Uterus (tissue), 4 donors: ENCODE measurements at places on chromosomes 3 and 15.

DNA sequence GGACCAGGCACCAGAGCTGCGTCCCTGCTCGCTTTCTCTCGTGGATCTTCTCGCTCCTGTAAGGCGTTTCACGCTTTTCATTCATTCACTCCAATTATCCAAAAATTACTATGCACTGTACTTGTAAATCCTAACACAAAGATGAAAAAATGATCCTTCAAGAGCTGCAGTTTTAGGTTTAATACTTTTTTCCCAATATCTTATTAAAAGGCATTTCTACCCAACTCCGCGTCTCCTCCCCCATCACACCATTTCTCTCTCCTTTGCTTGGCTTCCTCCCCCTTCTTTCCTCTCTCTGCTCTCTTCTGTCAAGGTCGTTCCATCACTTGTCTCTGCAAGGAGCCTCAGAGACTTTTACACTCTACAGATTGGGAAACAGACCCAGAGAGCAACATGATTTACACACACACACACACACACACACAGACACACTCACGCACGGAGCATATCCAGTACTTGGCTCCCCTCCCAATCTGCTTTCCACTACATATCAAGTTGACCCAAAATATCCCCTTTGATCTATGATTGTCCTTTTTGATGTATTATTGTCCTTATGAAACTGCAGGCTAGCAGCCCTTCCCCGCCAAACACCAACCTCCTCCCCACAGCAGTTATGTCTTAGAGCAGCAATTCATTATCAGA, 479 bp upstream of the CLDN1 start:
- peak; percentile 50 for DNase-seq

DNA sequence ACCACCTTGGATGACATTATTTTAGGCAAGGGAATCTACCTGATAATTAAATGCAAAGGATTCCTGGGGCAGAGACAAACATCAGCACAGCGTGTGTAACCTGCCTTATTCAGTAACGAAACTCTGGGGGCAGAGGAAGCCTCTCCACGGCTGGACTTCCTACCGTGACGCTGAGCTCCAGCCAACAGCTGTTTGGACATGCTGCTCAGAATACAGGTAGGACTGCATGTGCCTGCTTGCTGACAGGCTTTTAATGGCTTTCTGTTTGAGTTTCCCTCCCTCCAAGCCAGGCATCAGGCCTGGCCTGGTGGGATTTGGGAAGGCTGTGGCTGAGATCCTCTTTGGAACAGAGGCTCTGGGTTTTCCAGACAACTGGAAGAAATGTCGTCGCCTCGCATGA, 150.6 kb downstream of the ADAMTS17 start:
- no peak for DNase-seq

DNA sequence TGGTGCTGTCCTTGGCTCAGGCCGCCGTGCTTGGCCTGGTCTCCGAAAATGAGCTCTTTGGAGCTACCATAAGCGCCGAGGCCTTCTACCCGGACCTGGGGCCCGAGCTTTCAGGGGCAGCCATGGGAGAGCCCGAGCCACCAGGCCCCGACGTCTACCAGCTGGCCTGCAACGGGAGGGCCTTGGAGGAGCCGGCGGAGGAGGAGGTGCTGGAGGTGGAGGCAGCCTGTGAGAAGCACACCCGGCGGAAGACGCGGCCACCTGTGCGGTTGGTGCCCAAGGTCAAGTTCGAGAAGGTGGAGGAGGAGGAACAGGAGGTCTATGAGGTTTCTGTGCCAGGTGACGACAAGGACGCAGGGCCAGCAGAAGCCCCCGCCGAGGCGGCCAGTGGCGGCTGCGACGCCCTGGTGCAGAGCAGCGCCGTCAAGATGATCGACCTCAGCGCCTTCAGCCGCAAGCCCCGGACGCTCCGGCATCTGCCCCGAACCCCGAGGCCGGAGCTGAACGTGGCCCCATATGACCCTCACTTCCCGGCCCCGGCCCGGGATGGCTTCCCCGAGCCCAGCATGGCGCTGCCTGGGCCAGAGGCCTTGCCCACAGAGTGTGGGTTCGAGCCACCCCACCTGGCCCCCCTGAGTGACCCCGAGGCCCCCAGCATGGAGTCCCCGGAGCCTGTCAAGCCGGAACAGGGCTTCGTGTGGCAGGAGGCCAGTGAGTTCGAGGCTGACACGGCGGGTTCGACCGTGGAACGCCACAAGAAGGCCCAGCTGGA, 34.9 kb downstream of the IDH2 start:
- DNase-seq = no peak

GRCh38 chr3:72829701-72830100, 18.5 kb downstream of the SHQ1 start:
- DNase-seq = no peak

DNA sequence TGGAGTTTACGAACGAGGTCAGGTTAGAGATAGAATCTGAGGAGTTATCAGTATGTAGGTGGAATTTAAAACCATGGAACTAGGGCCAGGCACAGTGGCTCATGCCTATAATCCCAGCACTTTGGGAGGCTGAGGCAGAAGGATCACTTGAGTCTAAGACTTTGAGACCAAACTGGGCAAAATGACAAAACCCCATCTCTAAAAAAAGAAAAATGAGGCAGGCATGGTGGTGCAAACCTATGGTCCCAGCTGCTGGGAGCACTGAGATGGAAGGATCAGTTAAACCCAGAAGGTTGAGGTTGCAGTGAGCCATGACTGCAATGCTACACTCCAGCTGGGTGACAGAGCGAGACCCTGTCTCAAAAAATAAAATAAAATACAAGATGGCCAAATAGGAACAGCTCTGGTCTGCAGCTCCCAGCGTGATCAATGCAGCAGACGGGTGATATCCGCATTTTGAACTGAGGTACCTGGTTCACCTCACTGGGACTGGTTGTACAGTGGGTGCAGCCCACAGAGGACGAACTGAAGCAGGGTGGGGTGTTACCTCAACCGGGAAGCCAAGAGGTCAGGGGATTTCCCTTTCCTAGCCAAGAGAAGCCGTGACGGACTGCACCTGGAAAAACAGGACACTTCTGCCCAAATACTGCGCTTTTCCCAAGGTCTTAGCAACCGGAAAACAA, 33.3 kb downstream of the ZMAT3 start:
- no peak for DNase-seq

GRCh38 chr3:78924711-78925110, 843.1 kb downstream of the ROBO1 start:
- DNase-seq = no peak

- no peak for DNase-seq
Observed at GRCh38 chr3:189334064-189334920, 162.5 kb downstream of the TPRG1 start.

DNA sequence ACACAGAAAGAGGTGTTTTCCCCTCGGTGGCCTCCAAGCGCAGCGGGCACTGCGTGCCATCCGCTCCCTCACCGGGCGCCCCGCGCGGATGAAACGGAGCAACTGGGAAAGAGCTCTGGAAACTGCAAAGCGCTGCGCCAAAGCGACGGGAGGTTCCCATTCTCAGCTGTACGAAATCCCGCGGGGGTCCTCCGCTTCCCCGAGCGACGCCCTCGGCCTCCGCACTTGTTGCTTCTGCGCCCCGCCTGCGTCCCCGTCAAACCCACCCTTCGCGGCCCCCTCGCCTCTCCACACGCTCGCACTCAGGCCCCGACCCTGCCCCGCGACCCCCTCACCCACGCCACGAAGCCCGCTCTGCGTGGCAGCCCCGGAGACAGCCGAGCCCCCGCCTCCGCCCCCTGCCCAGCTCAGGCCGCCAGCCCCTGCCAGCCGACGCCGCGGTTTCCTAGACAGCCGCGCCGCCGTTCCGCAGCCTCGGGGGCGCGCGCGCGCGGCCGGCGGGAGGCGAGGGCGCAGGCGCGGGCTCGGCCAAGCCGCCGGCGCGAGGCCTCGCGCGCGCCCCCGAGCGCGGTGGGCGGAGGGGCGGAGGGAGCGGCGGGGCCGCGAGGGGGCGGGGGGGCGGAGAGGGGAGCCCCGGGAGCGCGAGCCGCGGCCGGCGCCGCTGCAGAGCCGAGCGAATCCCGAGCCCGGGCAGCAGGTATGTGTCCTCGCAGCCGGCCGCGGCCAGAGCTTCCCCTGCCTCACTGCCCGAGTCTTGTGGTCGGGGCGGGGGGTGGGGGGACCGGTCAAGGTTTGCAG, at the start of gene TMEM266:
TMEM266 (plus strand) TSS at position 666 of the 798 bp plus-strand sequence. CDS start 74,279 bp downstream, outside the sequence.
- DNase-seq = peak; percentile 18

DNA sequence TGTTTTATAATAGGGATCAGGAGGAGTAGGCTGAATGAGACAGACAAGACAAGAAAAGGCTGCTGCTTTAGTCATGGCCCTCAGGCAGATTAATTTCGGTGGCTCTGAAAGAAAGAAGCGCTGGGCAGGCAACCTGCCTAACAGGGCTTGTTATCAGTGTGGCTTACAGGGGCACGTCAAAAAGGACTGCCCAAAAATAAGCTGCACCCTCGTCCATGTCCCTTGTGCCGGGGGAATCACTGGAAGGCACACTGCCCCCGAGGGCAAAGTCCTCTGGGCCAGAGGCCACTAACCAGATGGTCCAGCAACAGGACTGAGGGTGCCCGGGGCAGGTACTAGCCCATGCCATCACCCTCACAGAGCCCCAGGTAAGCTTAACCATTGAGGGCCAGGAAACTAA, 188.5 kb downstream of the IGSF11 start:
- no peak for DNase-seq

GRCh38 chr3:143791386-143791785, 56.9 kb downstream of the SLC9A9 start:
- no peak for DNase-seq

GRCh38 chr3:120368172-120368571, 19.0 kb upstream of the LRRC58 start:
- no peak for DNase-seq

- peak; percentile 72 for DNase-seq
Observed at GRCh38 chr3:153284282-153284938, 122.4 kb downstream of the RAP2B start.

GRCh38 chr3:23567917-23568316, 237.8 kb upstream of the UBE2E1 start:
- no peak for DNase-seq

DNA sequence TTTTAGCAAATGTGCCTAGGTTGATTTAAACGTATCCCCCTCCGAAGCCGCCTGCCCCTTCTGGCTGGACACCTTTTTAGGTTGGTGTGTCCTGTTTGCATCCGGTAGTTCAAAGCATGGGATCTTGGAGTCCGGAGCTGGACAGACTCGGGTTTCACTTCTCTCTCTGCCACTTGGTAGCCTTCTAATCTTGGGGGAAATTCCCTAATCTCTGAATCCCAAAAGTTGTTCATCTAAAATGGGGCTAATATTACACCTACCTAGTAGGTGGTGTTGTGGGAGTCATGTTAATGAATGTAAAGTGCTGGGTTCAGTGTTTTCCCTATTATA, 760 bp downstream of the FANCI start:
- no peak for DNase-seq

DNA sequence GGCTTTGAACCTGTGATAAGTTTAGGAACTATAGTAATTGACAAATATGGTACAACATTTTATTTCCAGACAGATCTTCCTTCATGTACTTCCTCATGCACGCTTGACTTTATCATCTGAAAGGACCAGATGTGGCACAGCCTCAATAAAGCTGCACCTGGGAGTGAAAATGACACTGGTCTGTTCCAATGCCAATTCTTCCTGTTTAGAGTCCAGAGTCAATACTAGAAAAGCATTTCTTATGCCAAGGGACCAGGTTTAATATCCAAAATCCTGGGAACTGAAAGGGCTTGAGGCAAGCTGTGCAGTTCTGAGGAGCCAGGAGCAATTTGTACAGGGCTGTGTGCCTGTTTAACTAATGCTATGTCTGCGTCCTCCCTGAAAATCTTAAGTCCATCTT, 15.3 kb downstream of the DPH6 start:
- DNase-seq = no peak

DNA sequence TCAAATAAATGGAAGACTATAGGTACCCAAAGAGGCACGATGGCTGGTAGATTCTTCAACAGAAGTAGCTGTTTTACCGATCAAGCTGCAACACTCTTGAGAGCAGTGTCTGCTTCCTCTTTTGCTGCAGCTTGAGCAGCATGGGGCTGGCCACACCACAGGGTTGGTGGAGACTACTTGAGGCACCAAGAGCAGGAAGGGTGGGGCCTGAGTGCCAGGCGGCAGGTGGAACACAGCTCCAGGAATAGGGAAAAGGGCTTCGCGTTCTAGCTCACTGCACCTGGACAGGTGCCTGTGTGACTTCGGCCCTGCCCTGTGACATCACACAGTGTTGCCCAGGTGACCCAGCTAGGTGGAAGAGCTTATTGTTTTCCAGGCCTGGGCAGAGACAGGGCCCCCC, at the start of gene CCDC33:
CCDC33 (plus strand) TSS at position 365 of the 400 bp plus-strand sequence. CDS start 394 bp downstream, outside the sequence.
- no peak for DNase-seq

DNA sequence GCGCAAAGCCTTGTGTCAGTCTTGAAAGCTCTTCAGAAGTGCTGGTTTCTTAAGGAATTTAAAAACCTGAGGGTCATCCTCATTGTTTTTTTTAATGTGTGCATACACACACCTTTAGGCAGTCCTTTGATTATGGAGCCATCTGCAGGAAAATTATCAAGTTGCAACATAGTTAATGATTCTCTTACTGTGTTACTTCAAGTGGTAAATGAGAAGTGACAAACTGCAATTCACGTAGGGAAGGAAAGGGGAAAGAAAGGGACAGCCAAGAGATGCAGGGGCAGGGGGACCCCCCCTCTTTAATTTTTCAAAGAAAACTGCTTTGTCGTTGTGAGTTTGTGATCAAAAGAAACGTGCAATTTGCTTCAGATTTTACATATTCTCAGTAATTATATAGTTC, 162.4 kb upstream of the CGNL1 start:
- DNase-seq = no peak

- no peak for DNase-seq
Observed at GRCh38 chr3:184443364-184443763, 63.5 kb downstream of the CHRD start.
